Suppressor macrophage treated with lipopolysaccharide for 1 hour (primary cell): ENCODE measurements at places on chromosomes 4 and X.
A peak's percentile ranks its signal among the peaks of the same experiment; 100 is the strongest.

DNA sequence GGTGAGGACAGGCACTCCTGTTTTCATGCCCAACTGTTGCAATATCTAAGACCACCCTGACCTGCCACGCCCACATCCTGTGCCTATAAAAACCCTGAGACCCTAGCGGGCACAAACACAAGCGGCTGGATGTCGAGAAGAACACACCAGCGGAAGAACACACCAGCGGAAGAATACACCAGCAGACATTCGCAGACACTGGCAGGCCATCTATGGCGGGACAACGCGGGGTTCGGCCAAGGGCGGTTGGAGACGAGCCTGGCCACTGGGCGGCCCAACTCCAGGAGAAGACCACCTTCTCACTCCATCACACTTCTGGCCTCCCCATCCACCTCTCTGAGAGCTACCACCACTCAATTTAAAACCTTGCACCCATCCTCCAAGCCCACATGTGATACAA lies 361.4 kb downstream of the FAT4 start:
- DNase-seq, result no peak

DNA sequence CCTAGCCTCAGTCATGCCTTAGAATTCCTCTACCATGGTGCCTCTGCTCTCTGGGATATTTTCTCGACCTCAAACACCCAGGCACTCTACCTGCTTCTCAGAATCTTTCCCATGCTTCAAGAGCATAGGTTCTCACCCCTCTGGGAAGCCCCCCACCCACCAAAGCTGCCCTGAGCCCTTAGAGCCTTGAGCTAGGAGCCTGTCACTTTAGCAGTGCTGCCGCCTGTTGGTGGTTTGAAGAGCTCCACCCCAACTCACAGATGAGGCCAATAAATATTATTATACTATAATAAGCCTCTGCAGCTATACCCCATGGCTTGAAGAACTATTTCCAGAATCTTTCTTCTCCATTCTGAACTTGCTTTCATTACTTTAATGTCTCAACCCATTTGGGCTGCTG lies 109.7 kb downstream of the RTL5 start:
- peak; percentile 20 for DNase-seq

DNA sequence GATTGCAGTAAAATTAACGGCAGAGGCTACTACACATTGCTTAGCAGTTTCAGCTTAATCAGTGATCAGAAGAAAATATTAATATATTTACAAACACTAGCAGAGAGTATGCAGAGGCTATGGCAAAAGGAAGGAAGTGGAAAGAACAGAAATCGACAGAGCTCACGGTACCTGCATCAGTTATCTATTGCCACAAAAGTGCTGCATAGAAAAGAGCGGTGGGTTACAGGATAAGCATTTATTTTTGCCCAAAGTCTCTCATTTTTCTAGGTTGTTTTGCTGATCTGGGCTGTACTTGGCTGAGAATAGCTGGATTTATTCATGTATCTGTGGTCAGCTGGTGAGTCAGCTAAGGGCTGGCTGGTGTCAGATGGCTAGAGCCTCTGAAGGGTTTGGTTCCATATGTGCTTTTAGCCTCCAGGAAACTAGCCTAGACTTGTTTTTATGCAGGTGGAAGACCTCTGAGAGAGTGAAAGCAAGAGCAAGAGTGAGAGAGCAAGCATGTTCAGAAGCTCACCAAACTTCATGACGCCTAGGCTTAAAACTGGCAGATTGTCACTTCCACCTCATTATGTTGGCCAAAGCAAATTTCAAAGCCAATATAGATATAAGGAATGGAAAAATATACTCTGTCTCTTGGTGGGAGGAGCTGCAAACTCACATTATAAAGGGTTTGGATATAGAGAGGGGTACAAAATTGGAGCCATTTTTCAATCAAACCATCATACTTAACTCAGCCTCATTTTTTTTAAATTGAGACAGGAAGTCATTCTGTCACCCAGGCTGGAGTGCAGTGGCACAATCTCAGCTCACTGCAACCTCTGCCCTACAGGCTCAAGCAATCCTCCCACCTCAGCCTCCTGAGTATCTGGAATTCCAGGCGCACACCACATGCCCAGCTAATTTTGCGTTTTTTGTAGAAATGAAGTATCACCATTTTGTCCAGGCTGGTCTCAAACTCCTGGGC lies 153.2 kb upstream of the RPL34 start:
- DNase-seq, result no peak

DNA sequence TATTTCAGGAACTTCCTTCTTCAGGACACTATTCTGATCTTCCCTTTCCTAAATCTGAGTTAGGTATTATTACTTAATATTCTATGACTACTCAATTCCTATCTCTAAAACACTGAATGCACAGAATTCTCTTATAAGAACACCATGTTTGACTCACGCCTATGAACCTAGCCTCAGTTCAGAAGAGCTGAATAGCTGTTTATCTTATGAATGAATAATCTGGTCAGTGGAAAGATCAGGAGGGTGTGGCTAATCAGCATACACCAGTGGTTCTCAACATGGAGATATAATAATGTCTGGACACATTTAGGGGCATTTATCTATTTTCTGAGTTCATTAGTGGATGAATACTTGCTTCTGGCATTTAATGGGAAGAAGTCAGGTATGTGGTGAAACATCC lies 24.2 kb downstream of the EPHA5 start:
- no peak for DNase-seq

- no peak for DNase-seq
Observed at GRCh38 chr4:101954975-101955678, 164.6 kb downstream of the BANK1 start.
